ENCODE measurements at places on chromosomes 13 and 19. TPM values are rescaled to one million over a fixed set of nuclear protein-coding genes. Genes with fewer than 3 reads are reported as not detected.

ZNF568 gene
- 0.84 TPM for total RNA-seq

PLVAP gene
- not detected for total RNA-seq

RASIP1 gene
- 0.29 TPM for total RNA-seq

ZNF607 gene
- 6.3 TPM for total RNA-seq

PTOV1 gene
- total RNA-seq: 108 TPM

PTPRS gene
- total RNA-seq: 41.9 TPM

OR7C1 gene
- not detected for total RNA-seq
